ENCODE measurements at places on chromosomes 12 and 14.

GRCh38 chr12:34292736-34293625 lies 270.7 kb downstream of the ALG10 start:
- no peak for DNase-seq

DNA sequence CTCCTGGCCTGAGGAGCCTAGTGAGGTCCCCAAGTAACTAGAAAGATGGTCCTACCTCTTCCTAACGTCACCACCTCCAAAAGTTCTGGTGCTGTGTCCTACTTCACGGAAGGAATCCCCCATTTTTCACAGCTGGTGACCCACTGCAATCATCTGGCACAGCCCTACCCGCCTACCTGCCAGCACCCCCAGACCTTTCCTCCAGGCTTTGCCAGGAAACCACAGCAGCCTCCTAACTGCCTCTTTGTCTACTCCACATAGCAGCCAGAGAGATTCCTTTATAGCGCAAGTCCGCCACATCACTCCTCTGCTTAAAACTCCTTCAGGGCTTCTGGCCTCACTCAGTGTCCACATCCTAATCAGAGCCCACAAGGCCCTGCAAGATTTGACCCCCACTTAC lies 13.4 kb upstream of the FLVCR2 start:
- no peak for DNase-seq

- no peak for DNase-seq
Observed at GRCh38 chr14:44154874-44155273, 352.2 kb downstream of the FSCB start.

GRCh38 chr14:68788275-68788995 lies 4.4 kb downstream of the ZFP36L1 start:
- DNase-seq = no peak

GRCh38 chr14:64845878-64846277 lies 33.8 kb downstream of the SPTB start:
- no peak for DNase-seq

- no peak for DNase-seq
Observed at GRCh38 chr14:22471545-22472121, 117.4 kb downstream of the DAD1 start.
